Dermis microvascular lymphatic vessel endothelial cell (primary cell): ENCODE measurements at places on chromosomes 12 and 14. TPM values are rescaled to one million over a fixed set of nuclear protein-coding genes. Genes with fewer than 3 reads are reported as not detected.

TCL1B gene
- total RNA-seq, result not detected in 2 replicates

GRCh38 chr12:127810041-127810440, 456.9 kb upstream of the TMEM132C start:
- DNase-seq, result no peak

- peak; percentile 65 for DNase-seq
Observed at GRCh38 chr12:78470354-78471195, 394.0 kb upstream of the SYT1 start.

GRCh38 chr14:45902241-45902640, 649.2 kb upstream of the MIS18BP1 start:
- DNase-seq, result no peak

KRT82 gene
- total RNA-seq, result not detected in 2 replicates

DNA sequence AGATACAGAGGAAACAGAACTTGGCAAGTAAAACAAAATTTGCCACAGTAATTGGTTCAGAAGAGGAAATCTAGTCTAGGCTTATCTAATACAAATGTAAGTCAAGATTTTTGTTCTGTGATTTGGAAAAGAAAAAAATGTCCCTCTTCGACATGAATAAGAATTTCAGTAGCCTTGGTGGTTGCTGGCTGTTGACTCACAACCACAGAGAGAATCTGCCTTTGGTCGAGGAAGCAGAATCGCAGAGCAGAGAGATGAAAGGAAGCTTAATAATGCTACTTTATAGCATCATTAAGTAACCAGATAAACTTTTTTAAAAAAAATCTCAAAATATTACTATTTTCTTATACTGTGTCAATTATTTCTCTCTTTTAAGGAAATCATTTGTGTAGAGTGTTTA, 1096.6 kb downstream of the FLRT2 start:
- DNase-seq, result no peak

GRCh38 chr12:50070314-50071060, 13.1 kb downstream of the ASIC1 start:
- DNase-seq, result peak; percentile 72

C12orf50 gene
- under 0.01 TPM in 1 of 2 replicates, not detected in the other for total RNA-seq

DNA sequence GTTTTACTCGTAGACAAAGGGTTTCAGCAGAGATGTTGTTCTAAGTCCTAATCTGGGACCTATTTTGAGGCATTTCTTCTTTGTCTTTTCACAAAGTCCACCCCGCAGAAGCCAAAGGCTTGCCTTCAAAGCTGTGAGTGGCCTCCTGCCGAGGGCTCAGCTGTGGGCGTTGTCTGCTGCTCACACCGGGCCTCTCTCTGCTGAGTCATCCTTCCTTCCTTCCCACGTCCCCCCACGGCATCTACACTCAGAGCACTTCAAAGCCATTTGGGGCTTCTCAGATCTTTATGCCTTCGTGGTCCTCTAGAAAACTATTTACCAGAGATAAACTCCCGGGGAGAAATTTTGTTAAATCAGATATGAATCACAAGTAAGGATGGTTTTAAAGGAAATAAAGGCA, 115.9 kb upstream of the TMPO start:
- DNase-seq, result no peak

DNA sequence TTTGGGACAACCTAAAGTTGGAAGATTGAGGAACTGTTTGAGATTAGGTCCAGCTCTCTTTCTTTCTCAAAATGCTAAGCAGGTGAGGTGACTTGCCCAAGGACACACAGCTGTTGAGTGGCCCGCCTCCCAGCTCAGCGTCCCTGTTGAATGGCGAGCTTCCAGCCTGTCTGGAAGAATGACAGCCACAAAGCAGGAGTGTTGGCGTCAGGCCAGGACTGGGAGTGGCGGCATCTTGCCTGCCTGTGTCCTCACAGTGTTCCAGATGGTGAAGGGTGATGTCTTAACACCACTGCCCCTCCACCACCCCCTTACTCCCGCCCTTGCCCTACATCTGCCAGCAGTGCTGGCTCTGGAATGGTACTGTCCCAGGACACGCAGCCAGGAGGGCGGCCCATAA, 4.4 kb upstream of the CEBPE start:
- no peak for DNase-seq

DNA sequence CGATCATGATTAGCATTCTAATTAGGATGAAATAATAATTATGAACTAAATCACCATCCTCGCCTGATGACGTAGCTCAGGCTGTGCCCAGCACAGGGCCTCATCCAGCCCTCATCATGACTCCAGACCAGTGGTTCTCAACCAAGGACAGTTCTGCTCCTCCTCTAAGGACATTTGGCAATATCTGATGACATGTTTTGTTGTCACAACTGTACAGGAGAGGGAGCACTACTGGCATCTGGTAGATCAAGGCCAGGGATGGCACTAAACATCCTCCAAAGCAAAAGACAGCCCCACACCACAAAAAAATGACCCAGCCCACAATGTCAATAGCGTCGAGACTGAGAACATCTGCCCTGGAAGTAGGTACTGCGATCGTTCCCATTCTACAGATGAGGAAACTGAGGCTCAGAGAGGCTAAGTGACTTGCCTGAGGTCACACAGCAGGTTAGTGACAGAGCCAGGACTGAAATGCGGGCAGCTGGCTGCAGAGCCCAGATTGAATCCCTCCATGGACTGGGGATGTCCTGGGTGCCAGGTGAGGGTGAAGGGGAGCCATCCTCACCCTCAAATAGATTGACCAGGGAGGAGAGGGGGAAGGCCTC, 15.5 kb downstream of the TRPV4 start:
- no peak for DNase-seq

DNA sequence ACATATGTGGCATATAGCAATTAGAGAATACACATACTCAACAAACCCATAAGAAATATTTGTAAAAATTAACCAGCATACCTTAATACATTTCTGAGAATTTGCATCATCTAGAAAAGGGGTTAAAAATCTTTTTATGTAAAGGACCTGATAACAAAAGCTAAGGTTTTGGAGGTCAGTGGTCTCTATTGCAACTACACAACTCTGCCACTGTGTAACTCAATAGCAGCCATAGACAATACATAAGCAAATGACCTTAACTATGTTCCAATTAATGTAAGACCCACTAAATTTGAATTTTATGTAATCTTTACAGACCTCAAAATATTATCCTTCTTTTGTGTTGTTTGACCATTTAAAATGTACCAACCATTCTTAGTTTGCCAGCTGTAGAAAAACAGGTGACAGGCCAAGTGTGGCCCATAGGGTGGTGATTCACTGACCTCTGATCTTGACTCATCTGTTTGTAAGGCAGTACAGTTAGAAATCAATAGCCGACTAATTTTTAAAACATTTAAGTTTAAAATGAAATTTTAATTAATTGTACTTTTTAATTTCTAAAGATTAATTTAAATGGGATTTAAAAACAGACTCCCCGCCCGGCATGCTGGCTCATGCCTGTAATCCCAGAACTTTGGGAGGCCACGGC, 7.4 kb upstream of the EPS8 start:
- peak; percentile 23 for DNase-seq

NEUROD4 gene
- total RNA-seq, result not detected in 2 replicates
